ENCODE measurements at places on chromosomes 7 and 10.

DNA sequence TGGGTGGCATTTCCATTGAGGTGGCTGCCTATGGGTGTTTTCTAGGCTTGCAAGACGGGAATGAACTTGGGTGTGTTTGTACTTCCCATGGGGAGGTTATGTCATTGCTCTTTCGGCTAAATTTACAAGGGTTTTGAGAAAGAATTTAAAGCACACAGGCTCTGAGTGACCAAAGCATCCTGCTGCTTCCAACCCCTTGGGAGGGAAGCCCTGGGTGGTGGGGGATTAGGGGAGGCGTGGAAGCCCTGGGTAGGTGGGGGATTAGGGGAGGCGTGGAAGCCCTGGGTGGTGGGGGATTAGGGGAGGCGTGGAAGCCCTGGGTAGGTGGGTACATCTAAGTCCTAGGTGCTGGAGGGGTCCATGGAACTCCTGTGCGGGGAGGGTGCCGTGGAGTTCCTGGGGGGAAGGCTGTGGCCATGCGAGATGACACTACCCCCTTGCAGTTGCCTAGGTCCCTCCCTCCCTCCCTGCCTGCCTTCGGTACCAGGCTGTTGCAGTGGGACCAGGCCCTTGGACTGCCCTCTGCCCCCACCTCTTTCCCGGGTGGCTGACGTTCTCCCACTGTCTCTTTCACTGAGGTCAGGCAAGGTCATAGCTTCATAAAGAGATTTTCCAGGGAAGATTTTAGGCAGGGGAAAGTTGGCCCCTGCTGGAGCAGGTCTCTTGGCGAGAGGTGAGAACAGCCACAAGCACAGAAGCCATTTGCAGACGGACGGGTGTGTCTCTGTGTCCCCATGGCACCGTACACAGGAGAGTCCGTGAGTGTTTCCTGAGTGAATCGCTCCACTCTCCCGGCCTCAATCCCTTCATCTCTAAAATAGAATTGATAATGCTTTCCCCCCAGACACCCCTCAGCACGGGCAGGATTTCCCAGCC is 19.5 kb downstream of the PRF1 start:
- DNase-seq: no peak
- no peak overlapping the region for H3K27ac ChIP-seq
- H3K36me3 ChIP-seq: no peaks in the 10 kb centered on the region
- no peaks in the 10 kb centered on the region for H3K27me3 ChIP-seq

DNA sequence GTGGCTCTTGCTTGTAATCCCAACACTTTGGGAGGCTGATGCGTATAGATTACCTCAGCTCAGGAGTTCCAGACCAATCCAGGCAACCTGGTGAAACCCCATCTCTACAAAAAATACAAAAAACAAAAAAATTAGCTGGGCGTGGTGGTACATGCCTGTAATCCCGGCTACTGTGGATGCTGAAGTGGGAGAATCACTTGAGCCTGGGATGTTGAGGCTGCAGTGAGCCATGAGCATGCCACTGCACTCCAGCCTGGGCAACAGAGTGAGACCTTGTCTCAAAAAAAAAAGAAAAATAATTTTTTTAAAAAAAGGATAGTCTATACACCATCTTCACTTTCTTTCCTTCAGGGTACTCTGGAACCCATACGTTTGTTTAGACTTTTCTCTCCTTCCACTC is 6.2 kb downstream of the REEP3 start:
- H3K27ac ChIP-seq: no peak overlapping the region
- H3K4me1 ChIP-seq: peaks cover 19% of the 10 kb centered on the region
- H3K36me3 ChIP-seq: peaks cover 11% of the 10 kb centered on the region
- no peaks in the 10 kb centered on the region for H3K27me3 ChIP-seq
- H3K4me3 ChIP-seq: no peak overlapping the region

DNA sequence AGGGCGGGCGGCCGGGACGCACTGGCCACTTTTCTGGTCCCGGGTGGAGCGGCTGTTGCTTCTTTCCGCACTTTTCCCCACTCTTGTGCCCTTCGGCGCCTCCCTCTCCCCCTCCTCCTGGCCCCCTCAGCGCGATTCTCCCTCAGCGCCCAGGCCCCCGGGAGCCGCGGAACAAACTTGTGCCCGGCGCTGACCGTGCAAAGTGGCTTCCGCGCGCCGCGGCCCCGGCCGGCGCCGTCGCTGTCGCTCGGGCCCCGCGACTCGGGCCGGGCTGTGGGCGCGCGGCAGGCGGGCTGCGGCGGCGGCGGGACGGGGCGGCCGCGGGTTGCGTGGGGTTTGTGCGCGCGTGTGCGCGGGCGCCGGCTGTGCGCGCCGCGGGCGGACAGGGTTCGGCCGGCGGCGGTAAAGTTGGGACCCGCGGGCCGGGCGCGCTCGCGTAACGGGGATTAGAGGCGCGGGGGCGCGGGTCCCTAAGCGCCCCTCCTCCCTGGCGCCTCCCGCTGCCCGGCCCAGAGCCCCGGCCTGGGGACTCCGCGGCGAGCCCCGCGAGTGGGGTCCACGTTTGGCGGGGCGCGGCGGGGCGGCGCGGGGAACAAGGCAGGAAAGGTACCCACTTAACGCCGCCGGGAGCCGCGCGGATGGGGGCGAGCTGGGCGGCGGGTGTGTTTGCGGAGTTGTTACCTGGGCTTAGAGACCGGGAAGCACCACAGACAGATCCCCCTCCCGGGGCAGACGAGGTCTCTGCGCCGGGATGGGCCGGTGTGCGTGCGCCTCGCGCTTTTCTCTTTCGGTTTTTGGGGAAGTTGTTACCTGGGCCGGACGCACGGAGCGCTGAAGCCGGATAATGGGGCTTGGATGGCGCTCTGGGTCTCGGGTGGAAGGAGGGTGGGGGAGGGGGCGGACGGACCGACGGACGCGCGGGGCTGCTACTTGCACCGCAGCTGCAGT is 860 bp downstream of the ZEB1 start:
- peak overlapping the region; percentile 98 for H3K4me3 ChIP-seq
- H3K36me3 ChIP-seq: no peaks in the 10 kb centered on the region
- H3K27me3 ChIP-seq: peaks cover 24% of the 10 kb centered on the region
- H3K27ac ChIP-seq: peak overlapping the region; percentile 48
- peaks cover 38% of the 10 kb centered on the region for H3K4me1 ChIP-seq

- H3K4me3 ChIP-seq: no peak overlapping the region
- no peak for DNase-seq
Measured at GRCh38 chr7:99005776-99006175, 127.4 kb downstream of the TRRAP start.

DNA sequence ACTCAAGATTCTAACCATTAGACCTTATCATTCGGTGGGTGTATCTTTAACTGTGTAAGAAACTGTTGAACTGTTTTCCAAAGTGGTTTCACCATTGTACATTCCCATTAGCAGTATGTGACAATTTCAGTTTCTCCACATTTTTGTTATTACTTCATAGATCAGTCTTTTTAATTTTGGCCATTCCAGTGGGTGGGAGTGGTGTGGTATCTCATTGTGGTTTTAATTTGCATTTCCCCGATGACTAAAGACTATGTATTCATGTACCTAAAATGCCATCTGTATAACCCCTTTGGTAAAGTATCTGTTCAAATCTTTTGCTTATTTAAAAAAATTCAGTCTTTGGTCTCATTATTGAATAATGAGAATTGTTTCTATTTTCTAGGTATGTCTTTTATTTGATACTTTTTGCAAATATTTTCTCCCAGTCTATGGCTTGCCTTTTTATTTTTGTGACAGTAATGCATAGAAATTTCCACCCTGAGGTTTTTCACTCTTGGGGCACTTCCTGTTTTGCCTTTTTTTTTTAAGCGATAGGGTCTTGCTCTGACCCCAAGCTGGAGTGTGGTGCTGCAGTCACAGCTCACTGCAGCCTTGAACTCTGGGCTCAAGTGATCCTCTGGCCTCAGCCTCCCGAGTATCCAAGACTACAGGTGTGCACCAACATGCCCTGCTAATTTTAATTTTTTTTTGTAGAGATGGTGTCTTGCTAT is 141.1 kb upstream of the ITGB1 start:
- H3K27ac ChIP-seq: no peak overlapping the region
- peaks cover 39% of the 10 kb centered on the region for H3K4me1 ChIP-seq
- no peak overlapping the region for H3K4me3 ChIP-seq
- peaks cover 19% of the 10 kb centered on the region for H3K36me3 ChIP-seq
- H3K27me3 ChIP-seq: no peaks in the 10 kb centered on the region

DNA sequence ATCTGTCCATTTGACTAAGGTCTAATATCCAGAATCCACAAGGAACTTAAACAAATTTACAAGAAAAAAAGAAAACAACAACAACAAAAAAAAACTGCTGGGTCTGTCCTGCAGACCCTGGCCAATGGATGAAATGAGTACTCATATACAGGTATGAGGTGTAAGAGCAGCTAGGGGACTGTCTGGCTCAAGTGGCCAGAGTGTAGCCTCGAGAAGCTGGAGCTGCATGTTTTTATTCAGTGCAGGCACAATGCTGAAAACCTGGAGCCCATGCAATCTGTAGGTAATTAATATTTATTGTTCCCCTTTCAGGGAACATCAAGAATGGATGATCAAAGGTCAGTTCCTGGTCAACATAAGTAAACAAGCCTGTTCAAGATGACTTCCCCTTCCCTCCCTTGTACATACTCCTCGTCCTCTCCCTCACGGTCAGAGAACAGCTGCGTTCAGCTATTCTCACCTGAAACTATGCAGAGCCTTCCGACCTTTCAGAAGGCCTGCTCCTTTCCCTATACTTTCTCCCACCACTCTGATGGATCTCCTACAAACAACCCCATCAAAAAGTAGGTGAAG is 15.5 kb downstream of the CYP2C19 start:
- H3K27ac ChIP-seq: no peak overlapping the region
- H3K4me3 ChIP-seq: no peak overlapping the region
- no peak for DNase-seq
- no peaks in the 10 kb centered on the region for H3K27me3 ChIP-seq
- H3K36me3 ChIP-seq: no peaks in the 10 kb centered on the region

DNA sequence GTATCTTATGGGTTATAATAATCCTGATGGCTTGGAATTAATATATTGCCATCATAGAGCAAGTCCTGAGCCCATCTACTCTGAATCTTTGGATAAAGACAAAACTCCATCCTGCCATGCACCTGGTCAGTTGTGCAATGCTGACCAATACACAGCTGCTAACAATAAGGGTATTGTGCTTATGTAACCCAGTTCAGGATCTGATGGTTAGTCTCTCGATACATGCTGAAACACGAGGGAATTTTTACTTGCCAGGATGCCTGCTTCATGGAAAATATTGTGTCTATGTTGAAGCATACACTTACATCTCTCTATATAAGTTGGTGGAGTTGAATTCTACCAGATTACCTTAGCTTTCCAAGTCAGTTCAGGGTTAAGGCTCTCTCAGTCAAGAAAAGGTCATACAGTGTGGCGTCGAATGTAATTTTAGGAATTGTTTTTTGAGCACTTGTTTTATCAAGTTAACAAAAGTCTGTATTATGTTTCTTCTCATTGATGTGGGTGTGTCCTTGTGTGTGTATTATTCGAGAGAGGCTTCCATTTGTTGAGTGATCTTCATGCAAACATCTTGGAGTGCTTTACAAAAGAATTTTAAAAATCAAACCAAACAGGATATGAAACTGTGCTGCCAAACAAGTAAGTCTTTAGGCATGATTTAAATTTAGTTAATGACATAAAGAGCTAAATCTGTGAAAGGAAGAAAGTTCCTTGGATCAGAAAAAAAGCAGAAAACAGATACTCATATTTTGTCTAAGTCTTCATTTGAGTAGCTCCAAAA is 449.1 kb downstream of the SUGCT start:
- no peak overlapping the region for H3K27ac ChIP-seq
- peaks cover 4% of the 10 kb centered on the region for H3K4me1 ChIP-seq
- H3K36me3 ChIP-seq: no peaks in the 10 kb centered on the region
- no peak for DNase-seq
- no peak overlapping the region for H3K4me3 ChIP-seq
- H3K27me3 ChIP-seq: no peaks in the 10 kb centered on the region

DNA sequence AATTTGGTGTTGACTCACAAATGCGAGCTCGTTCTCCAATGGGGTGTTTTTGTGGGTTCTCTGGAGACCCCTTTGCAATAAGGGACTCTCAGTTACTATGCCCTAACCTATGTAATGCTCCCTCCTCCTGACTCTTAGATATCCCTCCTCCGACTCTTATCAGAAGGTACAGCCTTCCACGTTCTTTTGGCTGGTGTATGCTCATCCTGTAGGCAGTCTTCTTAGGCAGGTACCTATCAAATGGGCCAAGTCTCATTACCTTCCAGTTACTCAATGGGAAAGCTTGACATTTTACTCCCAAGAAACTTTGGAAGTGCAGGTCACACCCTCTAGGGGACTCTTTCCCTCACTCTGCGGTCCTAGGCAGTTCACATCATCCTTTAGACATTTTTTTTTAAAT is 32.6 kb downstream of the SLC26A5 start:
- no peaks in the 10 kb centered on the region for H3K4me1 ChIP-seq
- DNase-seq: no peak
- H3K4me3 ChIP-seq: no peak overlapping the region
- H3K27ac ChIP-seq: no peak overlapping the region
- no peaks in the 10 kb centered on the region for H3K36me3 ChIP-seq

DNA sequence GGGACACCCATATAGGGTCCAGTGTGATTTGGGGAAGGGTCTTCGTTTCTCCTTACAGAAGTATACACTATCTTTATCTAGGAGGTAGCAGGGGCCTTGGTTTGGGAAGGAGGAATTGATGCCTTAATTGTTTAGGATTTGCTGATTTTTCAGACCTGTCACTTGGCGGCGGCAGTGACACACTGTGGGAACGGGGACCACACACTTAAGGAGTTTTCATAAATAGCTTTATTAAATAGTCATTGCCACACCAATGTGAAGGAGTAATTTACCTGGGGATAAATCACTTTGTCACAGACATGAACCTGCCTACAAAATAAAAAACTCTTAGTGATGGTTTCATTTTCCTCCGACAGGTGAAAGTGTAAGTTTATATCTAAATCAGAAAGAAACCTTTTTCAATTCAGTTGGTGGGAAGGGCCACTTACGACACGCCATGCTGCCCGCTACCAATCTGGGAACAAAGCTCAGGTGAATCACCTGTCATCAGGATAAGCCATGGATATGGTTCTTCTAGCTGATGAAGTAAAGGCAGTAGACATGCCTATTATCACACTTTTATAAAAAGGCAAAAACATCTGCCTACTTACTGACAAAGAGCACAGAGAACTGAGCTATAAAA is 12.3 kb upstream of the ENO4 start:
- peaks cover 50% of the 10 kb centered on the region for H3K27me3 ChIP-seq
- no peak overlapping the region for H3K27ac ChIP-seq
- DNase-seq: no peak
- H3K4me3 ChIP-seq: no peak overlapping the region
- peaks cover 29% of the 10 kb centered on the region for H3K4me1 ChIP-seq

DNA sequence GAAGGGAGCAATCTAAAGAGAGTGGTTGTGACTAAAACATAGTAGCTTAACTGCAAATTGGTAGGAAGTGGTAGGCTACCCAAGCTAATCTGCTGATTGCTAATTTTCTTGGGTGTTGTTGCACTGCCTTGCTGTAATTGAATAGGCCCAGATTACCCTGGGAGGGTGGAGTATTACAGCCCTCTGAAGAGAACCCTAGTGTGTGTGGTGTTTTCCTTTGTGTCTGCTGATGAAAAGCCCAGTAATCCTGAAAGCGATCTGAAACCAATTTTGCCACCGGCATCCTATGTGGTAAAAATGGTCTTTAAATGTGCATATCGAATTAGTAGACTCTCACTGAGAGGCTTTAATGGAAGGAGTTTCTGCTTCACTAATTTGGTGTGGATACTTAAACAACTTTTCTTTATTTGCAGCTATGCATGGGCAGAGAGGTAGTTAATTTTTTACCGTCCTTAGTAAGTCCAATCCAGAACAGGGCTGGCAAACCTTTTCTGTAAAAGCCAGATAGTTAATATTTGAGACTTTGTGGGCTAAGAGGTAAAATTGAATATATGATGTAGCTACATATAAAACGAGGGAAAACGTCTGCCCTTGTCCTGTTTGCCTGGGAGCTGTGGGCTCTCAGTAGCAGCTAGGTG is 92.5 kb downstream of the CSTF2T start:
- no peaks in the 10 kb centered on the region for H3K36me3 ChIP-seq
- no peak overlapping the region for H3K27ac ChIP-seq
- H3K4me3 ChIP-seq: no peak overlapping the region
- no peak for DNase-seq
- no peaks in the 10 kb centered on the region for H3K4me1 ChIP-seq

Data from neural crest cell (in vitro differentiated cells).